Fibroblast of skin of left biceps (primary cell): ENCODE measurements at places on chromosomes 6 and 20.

- DNase-seq: no peak
These were observed 27.3 kb downstream of the PRDM1 start for GRCh38 chr6:106113256-106113959.

- peak; percentile 42 for DNase-seq
These were observed 60.0 kb downstream of the TRIM27 start for GRCh38 chr6:28863604-28864325.

GRCh38 chr6:170456886-170457698 lies 96.0 kb downstream of the PSMB1 start:
- DNase-seq: no peak

GRCh38 chr6:168778201-168778600 lies 337.2 kb downstream of the SMOC2 start:
- DNase-seq: no peak

DNA sequence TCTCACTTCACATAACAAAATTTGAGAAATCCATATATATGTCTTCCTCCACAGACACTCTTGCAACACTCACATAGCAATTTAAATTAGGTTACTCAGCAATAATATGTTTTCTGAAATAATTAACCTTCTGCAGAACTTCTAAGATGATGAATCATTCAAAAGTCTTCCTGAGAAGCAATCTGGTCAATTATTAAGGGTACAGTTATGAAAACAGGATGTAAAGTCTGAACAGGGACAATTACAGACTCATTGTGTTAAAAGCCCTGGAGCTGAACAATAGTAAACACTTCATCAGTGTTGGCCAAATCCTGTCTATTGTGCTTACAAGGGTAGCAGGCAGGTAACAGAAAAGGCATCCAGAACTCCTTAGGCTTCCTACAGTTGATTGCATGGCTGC lies 75.4 kb downstream of the FILIP1 start:
- DNase-seq: no peak

GRCh38 chr6:151034825-151035781 lies 169.6 kb downstream of the MTHFD1L start:
- no peak for DNase-seq

- no peak for DNase-seq
These were observed 35.6 kb upstream of the ZBP1 start for GRCh38 chr20:57655809-57656155.

DNA sequence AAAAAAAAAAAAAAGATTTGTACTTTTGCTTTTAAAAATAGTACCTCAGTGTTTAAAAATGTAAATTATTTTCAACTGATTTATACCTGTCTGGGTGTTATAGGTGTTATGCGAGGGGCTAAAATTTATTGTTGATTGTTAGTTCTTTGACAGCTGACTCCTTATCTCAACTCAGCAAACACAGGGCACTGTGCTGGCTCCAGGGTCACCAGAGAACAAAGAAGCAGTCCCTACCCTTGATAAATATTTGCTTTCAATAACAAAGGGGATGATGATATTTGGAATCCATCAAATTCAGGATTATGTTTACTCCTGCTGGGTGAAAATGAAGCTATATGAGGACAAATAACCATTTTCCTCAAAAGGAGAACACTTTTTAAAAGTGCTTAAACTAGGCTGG lies 34.2 kb upstream of the KAT14 start:
- no peak for DNase-seq

- peak; percentile 53 for DNase-seq
These were observed 213.0 kb upstream of the SUPT3H start for GRCh38 chr6:45590696-45591184.

- DNase-seq: no peak
These were observed 83.8 kb upstream of the ELOVL5 start for GRCh38 chr6:53432318-53433161.

DNA sequence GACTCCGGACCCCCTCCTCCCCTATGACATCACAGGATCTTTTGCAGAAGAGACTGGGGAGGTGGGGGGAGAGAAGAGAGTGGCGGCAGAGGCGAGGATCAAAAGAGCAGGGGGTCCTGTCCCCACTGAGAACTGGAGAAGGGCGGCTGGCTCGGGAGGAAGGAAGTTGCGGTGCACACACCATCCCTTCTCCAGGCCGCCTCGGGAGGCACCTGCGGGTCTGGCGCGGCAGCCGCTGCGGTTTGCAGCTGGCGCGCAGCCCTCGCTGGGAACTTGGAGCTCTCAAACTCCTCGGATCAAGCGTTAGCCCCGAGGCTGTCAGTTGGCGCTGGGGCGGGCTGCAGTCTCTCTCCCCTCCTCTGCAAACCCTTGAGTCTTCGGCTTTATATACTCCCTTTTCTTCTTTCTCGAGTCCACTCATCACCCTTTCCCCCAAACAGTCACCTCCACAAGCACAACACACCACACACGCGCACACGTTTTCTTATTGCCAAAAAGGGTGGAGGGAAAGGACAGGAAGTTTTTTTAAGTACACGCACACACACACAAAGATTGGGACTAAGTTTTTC lies 180.7 kb downstream of the TBXT start:
- DNase-seq: no peak

DNA sequence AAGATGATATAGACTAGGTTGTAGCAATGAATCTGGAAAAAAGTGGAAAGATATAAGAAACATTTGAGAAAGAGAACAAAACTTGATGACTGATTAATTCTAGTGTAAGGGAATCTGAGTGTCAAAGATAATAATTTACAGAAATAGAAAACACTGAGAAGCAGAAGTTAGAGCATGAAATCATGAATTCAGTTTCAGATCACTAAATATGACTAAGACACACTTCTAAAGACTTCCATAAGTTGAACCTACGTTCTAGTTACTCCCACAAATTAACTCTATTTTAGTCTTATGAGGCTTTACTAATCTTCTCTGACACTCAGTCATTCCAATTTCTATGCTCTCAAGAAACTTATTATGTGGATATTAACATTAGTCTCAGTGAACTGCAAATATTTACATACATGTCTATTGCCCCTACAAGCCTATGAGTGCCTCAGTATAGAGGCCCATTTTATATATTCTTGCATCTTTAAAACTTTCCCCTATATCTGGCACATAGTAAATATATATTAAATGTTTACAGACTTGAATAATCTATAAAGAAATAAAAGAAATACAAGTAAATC lies 30.4 kb downstream of the IBTK start:
- DNase-seq: no peak

DNA sequence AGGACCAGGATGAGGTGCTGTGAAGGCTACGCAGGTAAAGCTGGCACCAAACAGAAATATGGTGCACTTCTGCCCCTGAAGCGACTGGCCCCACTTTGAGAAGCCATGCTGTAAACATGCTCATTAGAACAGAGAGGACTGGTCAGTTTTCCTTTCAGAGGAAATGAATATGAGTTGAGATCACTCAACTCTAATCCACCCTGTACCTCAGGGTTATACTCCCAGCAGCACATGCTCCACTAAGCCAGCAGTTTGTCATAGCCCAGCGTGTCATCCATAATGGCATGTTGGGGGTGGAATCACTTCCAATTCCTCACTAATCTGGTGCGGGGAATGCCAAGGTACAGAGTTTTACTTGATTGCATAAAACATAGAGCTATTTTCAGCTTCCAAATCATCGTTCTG lies 98.1 kb downstream of the HIVEP2 start:
- peak; percentile 35 for DNase-seq

DNA sequence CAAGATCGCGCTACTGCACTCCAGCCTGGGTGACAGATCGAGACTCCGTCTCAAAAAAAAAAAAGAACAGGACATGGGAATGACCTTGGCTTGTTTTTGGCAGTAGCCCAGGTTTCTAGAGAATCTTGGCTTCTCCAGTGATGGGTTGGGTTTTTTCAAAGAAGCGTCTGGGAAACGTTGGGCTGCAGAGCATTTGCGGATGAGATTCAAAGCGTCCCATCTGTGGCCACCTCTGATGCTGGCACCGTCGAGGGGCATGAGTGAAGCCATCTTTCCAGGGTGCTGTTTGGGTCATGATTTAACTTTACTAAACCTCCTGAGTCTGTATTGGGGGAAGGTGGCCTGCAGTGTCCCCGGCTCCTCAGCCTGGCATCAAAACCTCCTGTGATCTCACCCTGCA lies 43.2 kb upstream of the SRF start:
- DNase-seq: no peak

DNA sequence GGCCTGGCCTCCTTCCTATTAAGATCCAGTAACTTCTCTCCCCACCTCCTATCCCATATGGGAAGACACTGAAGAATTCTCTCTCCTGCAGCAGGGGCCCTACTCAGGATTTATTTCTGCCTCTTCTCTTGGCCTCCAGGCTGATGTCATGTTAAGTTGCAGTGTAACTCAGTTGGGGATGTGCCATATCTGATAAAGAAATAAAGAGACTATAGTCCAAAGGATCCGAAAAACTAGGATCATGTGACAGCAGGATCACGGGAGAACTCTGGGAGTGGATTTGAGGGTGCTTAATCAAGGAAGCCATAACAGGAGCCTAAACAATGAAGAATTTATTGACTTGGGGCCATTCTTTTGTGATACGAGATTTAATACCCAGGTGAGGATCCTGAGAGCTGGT lies 38.5 kb upstream of the TGM6 start:
- no peak for DNase-seq

GRCh38 chr20:47524015-47524784 lies 22.5 kb downstream of the NCOA3 start:
- DNase-seq: no peak

GRCh38 chr6:118894425-118895260 lies 691 bp downstream of the ASF1A start:
- no peak for DNase-seq

DNA sequence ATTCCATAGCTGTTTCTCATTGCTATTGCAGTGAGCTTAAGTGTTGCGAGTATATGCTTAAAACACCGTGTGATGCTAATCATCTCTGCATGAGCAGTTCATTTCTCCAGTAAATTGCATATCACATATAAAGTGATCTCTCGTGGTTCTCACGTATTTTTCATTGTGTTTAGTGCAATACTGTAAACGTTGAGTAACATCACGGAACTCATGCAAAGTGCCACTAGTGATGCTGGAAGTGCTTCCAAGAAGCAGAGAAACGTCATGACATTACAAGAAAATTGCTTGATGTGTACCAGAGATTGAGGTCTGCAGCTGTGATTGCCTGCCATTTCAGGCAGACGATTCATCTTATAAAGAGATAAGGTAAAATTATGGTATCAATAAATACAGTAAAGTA lies 830.4 kb downstream of the GRIK2 start:
- DNase-seq: no peak

- no peak for DNase-seq
These were observed 118.8 kb downstream of the CDKAL1 start for GRCh38 chr6:20653085-20653479.

DNA sequence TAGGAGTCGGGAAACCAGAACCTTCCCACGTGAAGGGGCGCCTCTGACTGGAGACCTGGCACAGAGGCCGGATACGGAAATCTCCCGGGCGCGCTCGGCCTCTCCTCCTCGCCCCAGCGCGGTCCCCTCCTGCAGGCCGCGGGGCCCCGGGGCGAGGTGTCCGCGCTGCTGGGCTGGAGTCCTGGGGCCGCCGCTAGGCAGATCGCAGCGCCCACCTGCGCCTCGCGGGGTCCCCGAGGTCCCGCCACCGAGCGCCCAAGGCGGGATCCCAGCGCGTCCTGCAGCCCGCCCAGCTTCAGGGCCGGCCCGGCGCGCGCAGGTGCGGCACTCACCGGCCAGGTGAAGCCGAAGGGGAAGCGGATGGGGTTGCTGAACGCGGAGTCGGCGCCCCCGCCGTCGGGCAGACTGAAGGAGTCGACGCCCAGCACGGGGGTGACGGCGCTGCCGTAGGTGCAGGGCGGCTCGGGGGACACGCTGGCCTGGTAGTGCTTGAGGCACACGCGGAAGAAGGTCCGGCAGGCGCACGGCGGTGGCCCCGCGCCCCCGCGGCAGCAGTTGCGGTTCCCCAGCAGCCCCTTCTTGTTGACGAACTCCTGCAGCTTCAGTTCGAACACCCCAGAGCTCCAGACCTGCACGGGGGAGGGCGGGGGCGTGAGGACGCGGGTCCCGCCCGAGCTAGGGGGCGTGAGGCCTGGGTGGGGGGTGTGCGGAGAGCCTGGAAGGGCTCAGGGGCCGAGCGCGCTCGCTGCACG lies 1.5 kb downstream of the DLL1 start:
- no peak for DNase-seq

DNA sequence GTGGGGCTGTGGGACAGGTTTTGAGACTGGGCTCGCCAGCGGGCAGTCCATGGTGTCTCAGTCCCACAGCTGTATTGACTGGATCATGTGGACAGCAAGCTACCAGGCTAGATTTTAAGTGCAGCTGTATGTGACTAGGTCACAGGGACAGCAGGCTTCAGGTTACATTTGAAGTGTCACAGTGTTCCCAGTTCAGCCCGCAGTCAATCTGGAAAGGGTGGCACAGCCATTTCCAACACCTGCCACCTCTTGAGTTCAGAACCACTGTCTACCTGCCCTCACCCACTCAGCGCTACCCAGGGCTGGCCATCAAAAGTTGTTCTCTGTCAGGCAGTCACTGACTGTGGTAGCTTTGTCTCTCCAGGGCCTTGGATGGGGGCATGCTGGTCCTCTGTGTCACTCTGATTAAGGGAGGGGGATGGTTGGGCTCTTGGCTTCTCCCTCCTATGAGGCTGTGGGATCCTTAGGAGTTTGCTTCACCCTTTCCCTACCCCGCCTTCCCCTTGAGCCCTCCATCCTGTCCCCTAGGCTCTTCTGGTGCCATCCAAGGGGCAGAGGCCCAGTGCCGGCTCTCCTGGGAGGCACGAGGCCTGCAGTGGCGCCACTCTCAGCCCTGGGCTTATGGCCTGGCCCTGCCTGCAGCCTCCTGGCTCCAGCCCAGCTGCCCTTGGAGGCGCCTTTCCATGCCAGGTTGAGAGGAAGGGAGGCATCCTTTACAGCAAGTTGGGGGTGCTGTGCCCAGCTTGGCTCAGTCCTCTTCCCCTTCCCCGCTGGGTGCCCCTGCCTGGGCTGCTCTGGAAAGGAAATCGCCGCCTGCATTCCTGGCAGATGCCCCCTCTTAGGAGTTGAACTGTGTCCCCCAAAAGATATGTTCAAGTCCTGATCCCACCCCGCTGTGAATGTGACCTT lies 44.9 kb downstream of the PNLDC1 start:
- DNase-seq: no peak
